Transverse colon (tissue), 4 donors: ENCODE measurements at places on chromosomes 11 and 22. TPM values are rescaled to one million over a fixed set of nuclear protein-coding genes. Genes with fewer than 3 reads are reported as not detected.

- no peak for DNase-seq
These were observed 2.2 kb upstream of the SLC6A5 start for GRCh38 chr11:20597154-20597679.

- DNase-seq: no peak
These were observed 86.8 kb downstream of the SLC1A2 start for GRCh38 chr11:35332524-35332923.

DNA sequence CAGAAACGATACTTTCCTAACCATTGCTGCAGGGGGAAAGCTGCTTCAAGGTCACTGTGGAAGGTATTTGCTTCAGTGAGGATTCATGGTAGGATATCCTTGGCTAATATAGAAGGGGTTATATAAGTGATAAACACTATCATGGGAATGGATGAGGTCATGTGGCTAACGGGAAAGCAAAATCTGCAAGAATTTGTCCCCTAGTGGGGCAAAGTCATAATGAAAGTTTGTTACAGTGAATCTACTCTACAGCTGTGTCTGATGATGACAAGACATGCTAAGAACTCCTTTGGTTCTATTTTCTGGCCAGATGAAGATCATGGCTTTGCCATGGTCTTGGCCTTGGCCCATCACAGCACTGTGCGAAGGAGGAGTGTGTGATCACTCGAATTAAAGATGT lies 13.8 kb downstream of the MMP20 start:
- DNase-seq: no peak

DNA sequence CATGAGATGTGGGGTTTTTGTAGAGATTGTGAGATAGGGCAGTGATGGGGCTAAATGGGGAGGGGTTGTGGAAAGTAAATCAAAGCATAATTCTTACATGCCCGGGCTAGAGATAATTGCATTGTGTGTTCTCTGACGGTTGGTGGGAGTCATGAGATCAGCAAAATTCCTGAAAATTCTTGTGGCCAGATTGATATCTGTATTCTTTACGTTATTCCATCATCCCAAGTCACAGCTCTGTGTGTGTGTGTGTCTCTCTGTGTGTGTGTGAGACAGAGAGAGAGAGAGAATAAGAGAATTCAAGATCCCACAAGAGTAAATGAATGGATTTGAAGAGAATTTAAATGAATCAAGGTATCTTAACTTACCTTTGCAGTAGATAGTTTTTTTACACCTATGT lies 138.6 kb upstream of the ARHGAP20 start:
- DNase-seq: no peak

GRCh38 chr11:2747248-2748027 lies 47.6 kb upstream of the KCNQ1OT1 start:
- DNase-seq: no peak

GRCh38 chr11:46055371-46055770 lies 65.9 kb downstream of the PHF21A start:
- no peak for DNase-seq

- peak; percentile 1 for DNase-seq
These were observed 1071.2 kb downstream of the BRD1 start for GRCh38 chr22:48756146-48757111.

DNA sequence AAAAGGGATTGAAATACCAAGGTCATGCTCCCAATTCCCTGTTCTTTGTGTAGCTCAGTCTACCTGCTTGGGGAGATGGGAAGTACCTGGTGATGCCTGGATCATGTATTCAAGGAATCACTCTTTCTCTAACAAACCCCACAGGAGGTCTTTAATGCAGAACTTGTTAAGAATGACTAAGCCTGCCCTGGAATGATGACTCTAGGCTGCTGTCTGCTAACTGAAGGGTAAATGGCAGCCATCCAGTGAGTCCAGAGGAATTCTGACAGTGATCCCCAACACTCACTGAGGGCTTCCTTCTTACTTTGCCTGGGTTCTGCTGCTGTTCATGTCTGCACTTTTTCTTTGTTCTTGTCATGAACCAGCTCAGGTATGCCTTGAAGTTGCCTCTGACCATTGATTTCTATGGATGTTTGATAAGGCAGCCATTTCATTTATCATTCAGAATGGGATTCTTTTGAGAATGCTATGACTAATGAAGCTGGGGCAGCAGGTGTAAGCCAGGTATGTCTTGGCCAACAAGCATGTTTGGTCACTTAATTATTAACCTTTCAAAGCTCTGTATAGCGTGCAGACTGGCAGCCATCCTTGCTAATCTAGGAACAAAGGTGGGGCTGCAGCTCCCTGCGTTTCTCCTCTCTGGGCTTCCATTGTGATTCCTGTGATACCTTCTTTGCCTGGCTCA lies 11.4 kb downstream of the PRSS23 start:
- no peak for DNase-seq

DNA sequence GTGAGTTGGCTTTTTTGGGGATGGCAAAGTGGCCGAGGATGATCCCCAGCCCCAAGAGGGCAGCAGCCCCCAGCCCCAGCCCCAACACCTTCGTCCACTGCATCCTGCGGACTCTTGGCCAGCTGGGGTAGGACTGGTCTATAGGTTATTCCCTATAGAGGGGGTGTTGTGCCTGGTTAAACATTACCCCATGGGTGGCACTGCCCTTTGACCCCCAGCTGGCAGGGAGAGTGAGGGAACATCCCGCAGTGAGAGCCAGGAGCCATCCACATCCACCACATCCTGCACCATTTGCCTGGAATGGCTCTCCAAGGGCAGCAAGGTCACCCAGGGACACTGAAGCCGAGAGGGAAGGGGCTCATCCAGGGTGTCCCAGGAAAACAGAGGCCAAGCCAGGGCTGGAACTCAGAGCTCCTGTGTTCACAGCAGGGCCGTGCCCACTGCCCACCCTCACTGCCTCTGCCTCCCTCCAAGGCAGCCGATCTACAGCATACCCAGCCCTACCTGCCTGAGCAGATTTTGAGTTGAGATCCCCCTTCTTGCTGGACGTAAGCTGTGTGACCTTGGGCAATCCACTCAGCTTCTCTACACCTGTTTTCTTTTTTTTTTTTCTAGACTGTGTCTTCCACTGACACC lies at the start of gene NAALADL1:
Gene NAALADL1, minus strand, starts transcription at position 135 of the 636 bp plus-strand sequence. Its CDS starts 32 bp downstream, at position 103.
- DNase-seq: peak; percentile 41

GRCh38 chr11:47725442-47726117 lies 10.4 kb upstream of the AGBL2 start:
- DNase-seq: no peak

GRCh38 chr11:72741429-72741833 lies 10.8 kb downstream of the ARAP1 start:
- peak; percentile 52 for DNase-seq

DNA sequence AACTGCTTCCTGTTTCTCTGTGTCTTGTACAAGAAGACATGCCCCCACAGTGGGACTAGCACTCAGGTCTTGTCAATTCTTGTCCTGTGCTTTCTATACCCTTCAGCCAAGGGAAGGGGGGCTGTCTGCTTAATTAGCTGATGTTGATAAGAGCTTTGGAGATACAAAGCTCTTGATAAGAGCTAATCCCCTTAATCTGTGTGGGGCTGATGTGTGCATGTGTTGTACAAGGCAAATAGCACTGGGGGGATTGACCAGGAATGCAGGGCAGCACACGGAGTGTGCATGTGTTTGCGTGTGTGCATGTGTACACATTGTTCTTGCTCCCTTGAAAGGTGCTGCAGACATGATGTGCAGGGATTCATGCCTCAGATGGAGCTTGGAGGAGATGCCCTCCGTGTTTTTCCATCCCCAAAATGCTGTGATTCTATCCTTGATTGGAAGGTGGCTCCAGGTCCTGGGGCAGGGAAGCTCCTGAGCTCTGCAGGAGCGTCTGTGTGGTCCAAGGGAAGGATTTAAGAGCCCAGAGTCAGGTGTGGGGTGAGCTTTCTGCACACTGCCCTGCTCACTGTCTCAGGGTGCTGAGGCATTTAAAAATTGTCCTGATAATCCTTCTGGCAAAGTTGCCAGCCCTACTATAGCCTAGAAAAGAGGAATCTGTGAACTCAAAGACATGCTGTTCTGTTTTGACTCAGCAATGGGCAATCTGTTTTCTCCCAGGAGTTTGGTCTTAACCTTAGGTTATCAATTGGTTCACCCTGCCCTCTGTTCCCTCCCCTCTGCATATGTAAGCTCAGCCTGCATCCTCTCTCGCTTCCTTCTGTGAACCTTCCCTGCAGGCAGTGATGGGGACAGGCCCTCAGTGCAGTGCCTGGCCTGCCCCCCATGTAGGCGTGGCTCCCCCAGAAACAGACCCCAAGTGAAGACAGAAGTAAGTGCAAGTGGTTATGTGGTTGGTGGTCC lies 102.0 kb downstream of the GRIK4 start:
- DNase-seq: no peak

Gene PES1
- 39.5 TPM for total RNA-seq

Gene HORMAD2
- not detected for total RNA-seq

Gene NAA40
- 36.0 TPM for total RNA-seq

Gene OR10D3
- total RNA-seq: not detected

Gene PANX3
- 0.41 TPM for total RNA-seq

Gene SLC25A1
- total RNA-seq: 146 TPM
